ENCODE measurements at places on chromosomes 7 and 10. TPM values are rescaled to one million over a fixed set of nuclear protein-coding genes. Genes with fewer than 3 reads are reported as not detected.

HMX3 gene
- not detected for polyA plus RNA-seq

SCIN gene
- polyA plus RNA-seq: 2.5 TPM

HNRNPF gene
- 131 TPM for polyA plus RNA-seq

EVX1 gene
- not detected for polyA plus RNA-seq

CCDC146 gene
- 1.3 TPM for polyA plus RNA-seq

ASZ1 gene
- not detected for polyA plus RNA-seq

GRCh38 chr7:22651534-22652243 is 75.3 kb upstream of the IL6 start:
- DNase-seq: no peak

- DNase-seq: peak; percentile 79
Measured at GRCh38 chr10:110504111-110504735, 6.5 kb downstream of the DUSP5 start.

DNA sequence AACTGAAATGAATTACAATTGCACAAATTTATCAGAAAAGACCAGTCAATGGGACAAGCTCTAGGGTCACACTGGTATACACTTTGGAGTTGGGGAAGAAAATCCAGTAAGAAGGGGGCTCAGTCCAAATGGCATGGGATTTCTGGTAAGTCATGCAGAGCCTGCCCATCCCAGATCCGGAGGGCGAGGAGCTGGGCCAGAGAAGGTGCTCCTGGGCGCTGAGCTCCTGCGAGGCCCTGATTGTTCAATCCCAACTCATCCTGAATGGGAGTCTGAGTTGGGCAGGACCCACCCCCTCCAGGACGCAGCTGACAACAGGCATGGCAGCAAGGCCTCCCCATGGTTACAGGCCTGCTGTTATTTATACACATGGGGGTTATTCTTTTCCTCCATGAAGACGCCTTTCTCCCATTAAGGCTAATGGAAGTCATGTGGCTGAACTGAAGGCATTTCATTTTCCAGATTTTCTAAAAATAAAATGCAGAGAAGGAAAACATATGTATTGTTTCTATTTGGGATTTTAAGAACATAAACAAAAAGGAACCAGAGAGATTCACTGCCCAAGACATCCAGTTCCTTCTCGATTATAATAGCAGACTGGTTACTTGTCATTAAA is 91.1 kb upstream of the ADAM12 start:
- no peak for DNase-seq

GRCh38 chr10:14686356-14686755 is 88.3 kb downstream of the FAM107B start:
- DNase-seq: no peak

DNA sequence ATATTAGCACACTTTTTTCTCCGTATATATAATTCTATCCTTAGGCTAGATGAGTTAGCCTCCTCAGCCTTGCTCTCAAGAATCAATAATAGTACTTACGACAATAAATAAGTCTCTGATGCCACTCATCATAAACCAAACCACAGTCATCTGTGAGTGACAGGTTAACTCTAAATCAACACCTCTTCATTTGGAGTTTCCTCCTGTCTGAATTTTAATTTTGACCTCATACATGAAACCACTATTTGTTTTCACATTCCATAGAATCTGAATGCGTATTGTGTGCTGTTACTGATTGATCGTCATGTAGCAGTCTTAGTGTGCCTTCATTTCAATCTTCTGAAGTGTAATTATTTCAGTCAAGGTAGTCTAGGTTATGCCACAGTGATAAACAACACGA is 85.8 kb downstream of the HGF start:
- DNase-seq: no peak

DNA sequence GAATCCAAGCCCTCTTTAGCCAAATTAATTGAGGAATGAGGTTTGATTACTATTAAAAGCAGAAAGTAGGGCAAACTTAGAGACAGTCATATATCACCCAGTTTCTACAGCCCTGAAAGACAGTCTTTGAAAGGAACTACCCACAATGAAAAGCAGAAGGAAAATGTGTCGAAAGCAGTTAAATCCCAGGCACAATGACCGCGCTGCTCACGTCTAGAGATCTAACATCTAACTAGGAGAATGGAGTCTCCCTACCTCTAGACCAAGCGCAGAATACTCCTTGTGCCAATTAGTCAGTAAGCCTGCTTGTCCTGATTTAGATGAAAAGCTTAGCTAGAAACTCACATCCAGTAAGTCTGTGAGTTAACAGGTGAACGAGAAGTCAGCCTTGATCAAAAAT is 350.0 kb downstream of the FGFR2 start:
- DNase-seq: no peak

DNA sequence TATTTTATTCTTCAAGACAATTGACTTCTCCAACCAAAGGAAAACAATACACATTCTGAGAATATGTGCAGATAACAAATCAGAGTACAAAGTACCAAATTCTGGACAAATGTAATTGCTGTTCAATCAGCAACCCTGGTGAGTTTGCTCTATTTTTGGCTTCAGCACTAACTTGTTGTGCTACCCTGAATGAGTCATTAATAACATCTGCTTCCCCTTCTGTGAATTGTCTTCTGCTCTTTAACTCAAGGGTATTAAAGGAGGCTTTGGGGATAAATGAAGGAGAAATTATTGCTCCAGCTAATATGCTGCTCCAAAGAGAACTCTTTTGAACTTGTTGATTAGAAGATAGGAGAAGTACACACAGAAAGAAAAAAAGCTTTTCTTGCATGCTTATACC is 459.3 kb downstream of the HTR7 start:
- no peak for DNase-seq

All from stomach (tissue), 19 donors.